Activated T-cell treated with anti-CD3 and anti-CD28 coated beads for 4 hours (primary cell): ENCODE measurements at places on chromosomes 7 and 10.

GRCh38 chr10:33157103-33157502 lies 177.4 kb downstream of the NRP1 start:
- no peak for DNase-seq

GRCh38 chr7:18208921-18209320 lies 181.3 kb upstream of the PRPS1L1 start:
- DNase-seq: no peak

DNA sequence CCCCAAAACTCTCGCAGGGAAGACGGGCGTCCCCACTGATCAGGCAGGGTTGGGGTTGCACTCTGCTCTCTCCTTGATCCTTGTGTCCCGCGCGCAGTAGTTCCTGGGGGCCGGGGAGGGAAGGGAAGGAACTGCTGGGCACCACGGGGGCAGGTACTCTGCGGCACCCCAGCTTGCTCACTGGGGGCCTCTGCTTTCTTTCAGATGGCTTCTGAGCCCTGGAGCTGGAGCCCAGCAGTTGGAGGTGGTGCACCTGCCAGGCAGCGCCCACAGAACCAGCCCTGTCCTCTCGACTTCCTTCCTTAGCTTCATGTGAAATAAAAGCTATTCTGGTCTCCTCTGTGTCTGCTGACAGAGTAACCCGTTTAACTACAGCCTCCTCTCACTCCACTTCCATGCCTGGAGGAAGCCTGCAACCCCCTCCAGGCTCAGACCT lies 12.2 kb downstream of the PLAC9 start:
- DNase-seq: no peak

- DNase-seq: no peak
Observed at GRCh38 chr10:17563452-17563851, 53.7 kb downstream of the HACD1 start.

DNA sequence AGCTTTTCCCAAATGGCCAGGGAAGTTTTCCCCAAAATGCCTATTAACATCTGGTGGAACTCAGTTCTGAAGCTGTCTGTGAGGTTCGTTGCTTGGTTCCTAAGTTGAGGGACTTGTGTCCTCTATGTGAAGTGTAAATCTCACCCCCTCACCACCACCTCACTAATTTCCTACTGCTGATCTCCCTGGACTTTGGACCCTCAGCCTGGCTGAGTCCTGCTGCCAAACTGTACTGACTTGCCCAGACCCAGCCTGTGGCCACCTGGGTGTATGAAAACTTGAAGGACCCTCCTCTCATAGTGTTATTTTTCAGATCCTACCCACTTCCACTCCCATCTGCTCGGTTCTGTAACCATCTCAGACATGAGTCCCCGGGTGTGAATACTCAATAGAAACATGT lies 94.9 kb downstream of the MET start:
- DNase-seq: no peak

GRCh38 chr10:47214520-47214919 lies 85.5 kb upstream of the GDF10 start:
- no peak for DNase-seq

- DNase-seq: no peak
Observed at GRCh38 chr7:93906267-93906666, at the start of gene GNGT1. GNGT1 (plus strand) TSS chr7:93906567; CDS start chr7:93906747, 180 bp downstream.

DNA sequence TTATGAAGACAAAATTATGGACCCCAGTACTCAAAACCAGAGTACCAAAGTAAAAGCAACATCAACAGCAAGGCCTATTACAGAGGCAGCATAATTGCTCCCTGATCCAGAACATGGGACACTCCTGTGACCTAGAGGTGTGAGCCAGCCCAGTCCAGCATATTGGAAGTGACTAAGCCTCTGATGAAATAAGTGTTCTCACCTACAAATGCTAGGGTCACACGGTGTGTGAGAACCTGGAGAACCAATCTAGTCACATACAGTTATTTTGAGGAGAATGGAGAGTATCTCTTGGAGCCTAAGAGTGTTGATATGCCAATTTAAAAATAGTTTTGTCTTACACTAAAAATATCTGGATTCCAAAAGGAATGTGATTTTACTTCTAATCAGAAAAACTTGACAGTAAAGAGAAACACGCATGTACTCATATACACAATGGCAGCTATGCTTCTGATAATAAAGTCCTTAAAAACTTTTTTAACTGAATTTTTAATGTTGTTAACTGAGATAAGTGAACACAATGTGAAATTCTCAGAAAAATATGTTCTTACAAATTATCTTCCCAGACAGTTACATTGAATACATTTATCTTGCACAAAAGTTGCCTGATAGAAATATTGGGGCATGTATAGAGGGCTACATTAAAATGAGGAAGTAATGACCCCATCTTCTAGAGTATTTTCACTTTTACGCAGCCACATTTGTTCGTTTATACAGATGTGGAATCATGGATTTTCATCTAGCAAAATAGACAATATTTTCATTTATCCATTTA lies 56.8 kb upstream of the CD36 start:
- no peak for DNase-seq

DNA sequence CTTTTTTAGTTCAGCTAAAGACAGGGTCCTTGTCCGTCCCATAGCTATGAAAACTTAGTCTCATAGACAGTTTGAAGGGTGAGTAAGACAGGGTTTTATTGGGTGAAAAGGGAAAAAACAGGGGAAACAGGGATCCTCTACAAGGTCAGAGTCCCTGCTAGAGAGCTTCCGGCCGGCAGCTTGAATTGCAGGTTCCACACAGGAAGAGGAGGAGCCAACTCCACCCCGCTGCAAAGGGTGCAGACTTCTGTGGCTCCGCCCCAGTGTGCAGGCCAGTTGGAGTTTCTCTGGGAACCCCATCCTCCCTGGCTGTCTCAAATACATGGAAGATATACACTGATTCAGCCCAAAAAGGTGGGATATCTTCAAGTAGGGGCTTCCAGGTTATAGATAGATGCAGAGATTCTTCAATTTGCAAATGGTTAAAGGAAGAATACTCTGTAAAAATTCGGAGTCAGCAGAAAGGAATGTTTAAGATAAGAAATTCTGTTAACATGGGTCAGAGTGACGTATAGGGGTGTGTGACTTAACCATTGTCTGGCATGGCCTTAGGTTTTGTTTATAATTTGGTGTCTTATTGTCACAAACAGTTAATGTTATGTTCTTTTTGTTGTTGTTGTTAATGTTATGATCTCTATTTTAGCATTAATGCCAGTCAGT lies 34.6 kb upstream of the HECW1 start:
- no peak for DNase-seq

GRCh38 chr7:19442016-19442785 lies 266.6 kb downstream of the POLR1F start:
- no peak for DNase-seq

GRCh38 chr7:24756545-24757352 lies 515 bp downstream of the GSDME start:
- peak; percentile 3 for DNase-seq

DNA sequence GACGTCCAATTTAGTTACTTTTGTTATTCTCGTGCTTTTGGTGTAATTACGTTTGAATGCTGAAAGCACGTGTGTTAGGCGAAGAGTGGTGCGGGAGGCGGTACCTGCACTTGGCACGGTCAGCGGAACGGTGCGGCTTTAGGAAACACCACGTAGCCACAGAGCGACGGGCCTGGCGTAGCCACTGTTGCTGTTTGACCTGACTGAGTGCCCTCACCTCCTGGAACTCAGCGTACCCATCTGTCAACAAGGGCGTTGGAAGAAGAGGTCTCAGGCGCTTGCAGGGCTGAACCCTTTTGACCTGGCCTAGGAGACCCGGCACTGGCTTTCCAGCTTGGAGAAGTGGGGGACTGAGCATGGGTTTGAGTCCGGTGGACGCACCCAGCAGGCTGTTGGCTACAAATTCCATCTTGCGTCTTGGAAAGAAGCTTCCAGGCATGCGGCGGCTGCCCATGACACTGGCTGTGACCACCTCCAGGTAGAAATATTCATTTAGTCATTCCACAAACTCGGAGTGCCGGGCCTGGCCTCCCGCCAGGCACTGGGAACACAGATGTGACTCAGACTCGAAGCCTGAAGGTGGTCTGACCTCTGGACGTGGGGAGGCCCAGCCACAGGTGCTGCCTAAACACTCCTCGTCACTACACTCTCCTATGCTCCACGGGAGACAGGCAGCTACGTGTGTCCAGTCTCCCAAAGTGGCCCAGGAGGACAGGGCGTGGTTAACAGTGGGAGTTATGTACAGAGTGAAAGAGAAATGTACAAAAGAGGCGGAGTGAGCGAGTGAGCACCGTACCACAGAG lies 22.2 kb downstream of the FAM20C start:
- DNase-seq: no peak

DNA sequence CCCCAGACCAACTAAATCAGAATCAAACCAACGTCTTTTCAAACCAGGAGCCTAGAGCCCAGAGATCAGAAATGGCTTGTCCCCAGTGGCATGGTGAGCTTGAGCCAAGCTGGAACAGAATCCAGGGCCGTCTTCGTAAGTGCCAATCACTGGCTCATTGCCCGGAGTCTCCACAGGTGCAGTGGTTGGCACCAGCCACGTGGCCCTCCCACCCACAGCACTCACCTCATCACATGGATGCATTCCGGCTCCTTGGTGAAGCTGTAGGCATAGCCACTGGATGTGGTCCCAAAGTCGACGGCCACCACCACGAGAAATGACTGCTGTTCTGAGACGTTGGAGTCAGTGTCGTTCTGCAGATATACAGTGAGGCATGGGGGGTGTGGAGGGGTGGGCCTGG lies 37.4 kb downstream of the HSPA12A start:
- DNase-seq: no peak

DNA sequence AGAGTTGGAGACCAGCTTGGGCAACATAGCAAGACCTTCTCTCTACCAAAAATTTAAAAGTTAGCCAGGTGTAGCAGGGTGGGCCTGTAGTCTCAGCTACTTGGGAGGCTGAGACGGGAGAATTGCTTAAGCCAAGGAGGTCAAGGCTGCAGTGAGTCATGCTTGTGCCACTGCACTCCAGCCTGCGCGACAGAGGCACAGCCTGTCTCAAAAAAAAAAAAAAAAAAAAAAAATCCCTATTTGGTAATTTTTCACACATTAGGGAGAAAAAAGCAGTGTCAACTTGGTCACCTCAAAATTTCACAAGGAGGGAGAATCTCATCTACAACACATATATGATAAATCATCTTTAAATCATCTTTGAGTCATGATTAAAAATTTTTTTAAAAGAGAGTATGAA lies 6.4 kb upstream of the ZNF398 start:
- no peak for DNase-seq

GRCh38 chr10:122466951-122467381 lies 5.6 kb downstream of the HTRA1 start:
- no peak for DNase-seq

- DNase-seq: no peak
Observed at GRCh38 chr7:139722604-139723003, 55.2 kb downstream of the HIPK2 start.

DNA sequence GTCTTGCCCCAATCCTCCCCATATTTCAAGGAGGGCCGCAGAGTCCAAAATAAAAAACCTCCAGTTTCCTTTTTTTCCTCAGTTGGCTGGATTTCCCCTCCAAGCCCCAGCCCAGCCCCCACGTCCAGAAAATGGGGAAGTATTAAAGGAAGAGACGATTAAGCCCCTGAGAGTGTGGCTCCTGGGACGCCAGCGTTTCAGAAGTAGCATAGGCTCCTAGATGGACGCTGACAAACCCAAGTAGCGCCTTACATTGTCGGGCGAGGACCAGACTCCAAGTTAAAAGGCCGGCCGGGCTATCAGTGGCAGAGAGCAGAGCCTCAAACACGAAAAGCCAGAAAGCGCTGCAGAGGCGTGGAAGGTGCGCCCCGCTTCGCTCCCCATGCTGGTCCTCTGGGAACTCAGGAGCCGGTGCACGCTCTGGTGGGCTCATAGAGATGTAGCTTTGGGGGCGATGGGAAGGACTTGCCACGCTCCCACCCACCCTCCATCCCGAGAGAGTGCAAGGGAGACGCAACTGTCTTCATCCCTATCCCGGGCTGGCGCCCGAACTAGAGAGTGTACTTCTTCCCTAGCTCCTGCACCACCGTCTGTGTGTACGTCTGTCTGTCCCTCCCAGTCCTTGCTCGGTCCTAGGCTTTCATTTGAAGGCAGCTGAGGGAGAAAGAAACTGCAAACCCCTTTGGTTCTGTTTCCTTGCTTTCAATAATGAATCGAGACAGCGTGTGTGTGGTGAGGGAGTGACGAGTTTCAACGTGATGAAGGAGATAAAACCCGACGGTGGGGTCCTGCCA lies 6.3 kb upstream of the EMX2 start:
- DNase-seq: no peak

GRCh38 chr10:45147000-45147399 lies 146.3 kb downstream of the ZNF22 start:
- no peak for DNase-seq

DNA sequence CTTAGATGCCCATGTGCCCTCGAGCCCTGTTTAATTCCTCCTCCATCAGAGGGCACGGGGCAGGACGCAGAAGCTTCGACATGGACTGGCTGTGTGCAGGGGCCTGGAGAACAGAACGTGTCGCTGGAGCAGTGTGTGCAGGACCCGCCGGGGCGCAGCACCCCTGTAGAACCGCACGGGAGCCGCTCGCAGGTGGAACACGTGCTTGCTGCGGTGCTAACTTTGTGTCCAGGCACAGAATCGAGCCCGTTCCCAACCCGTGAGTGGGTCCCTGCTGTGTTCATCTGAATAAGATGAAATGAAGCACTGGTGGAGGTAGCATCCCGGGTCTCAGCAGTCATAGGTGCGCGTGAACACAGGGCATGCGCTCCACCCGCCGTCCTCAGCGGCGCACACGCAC lies 116.9 kb downstream of the WDR37 start:
- no peak for DNase-seq

GRCh38 chr10:17771017-17771416 lies 19.0 kb downstream of the TMEM236 start:
- DNase-seq: no peak

- DNase-seq: no peak
Observed at GRCh38 chr7:83457022-83457892, 191.7 kb downstream of the SEMA3E start.

- DNase-seq: no peak
Observed at GRCh38 chr7:115435178-115435577, 513.3 kb downstream of the MDFIC start.

DNA sequence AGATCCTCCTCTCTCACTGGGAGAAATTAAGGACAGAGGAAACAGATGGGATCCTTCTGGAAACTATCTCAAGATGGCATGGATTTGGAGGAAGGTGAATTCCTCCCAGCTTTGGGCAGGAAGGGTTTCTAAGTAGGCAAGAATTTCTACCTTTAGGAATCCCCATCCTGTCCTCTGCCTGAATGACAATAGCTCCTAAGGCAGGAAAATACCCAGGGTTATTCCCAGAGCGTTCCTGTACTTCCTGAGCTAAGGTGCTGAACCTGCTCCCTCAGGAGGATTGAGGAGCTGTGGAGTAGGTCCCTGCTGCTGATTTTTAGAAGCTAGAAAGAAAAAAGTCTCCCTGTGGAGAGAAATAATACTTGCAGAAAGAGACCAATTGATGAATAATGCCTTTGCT lies 568 bp downstream of the MGAM2 start:
- no peak for DNase-seq

- DNase-seq: no peak
Observed at GRCh38 chr7:44267719-44268421, 57.5 kb downstream of the CAMK2B start.

- DNase-seq: no peak
Observed at GRCh38 chr7:25853314-25853713, 298.7 kb upstream of the NFE2L3 start.
